ENCODE measurements at places on chromosomes 7 and 10. TPM values are rescaled to one million over a fixed set of nuclear protein-coding genes. Genes with fewer than 3 reads are reported as not detected.

OR2A2 gene
- total RNA-seq: not detected

HTR5A gene
- 0.16 TPM for total RNA-seq

CCDC3 gene
- 4.2 TPM for total RNA-seq

SPDYE8 gene
- not detected for total RNA-seq

CARD11 gene
- total RNA-seq: 10.8 TPM

- H3K27ac ChIP-seq: no peak overlapping the region
- DNase-seq: no peak
- no peaks in the 10 kb centered on the region for H3K4me1 ChIP-seq
- no peak overlapping the region for H3K4me3 ChIP-seq
Observed at GRCh38 chr10:74093530-74094164, 57.0 kb downstream of the AP3M1 start.

- H3K27me3 ChIP-seq: no peaks in the 10 kb centered on the region
- no peak overlapping the region for H3K4me3 ChIP-seq
- H3K36me3 ChIP-seq: peaks cover 32% of the 10 kb centered on the region
- no peak for DNase-seq
- H3K27ac ChIP-seq: no peak overlapping the region
- no peaks in the 10 kb centered on the region for H3K4me1 ChIP-seq
Observed at GRCh38 chr7:87369216-87369615, 23.8 kb downstream of the CROT start.

DNA sequence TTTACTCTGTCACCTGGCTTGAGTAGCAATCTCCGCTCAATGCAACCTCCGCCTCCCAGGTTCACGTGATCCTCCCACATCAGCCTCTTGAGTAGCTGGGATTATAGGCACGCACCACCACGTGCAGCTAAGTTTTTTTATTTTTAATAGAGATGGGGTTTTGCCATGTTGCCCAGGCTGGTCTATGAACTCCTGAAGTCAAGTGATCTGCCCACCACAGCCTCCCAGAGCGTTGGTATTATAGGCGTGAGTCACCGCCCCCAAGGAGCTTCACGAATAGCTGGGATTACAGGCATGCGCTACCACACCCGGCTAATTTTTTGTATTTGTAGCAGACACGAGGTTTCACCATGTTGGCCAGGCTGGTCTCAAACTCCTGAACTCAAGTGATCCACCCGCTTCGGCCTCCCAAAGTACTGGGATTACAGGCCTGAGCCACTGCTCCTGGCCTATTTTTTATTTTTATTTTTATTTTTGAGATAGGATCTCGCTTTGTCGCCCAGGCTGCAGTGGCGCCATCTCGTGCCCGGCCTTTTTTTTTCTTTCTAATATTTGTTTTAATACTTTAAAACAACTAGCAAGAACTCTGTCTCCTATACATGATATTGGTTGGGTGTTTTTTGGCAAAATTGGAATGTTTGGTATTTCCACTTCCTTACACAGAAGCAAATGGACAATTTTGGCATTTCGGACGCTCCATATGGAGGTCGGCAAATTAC, 1.1 kb downstream of the EFCAB10 start:
- no peak overlapping the region for H3K27ac ChIP-seq
- no peaks in the 10 kb centered on the region for H3K36me3 ChIP-seq
- no peaks in the 10 kb centered on the region for H3K27me3 ChIP-seq

- no peak overlapping the region for H3K4me3 ChIP-seq
- H3K36me3 ChIP-seq: peaks cover 30% of the 10 kb centered on the region
- peaks cover 3% of the 10 kb centered on the region for H3K4me1 ChIP-seq
- no peak overlapping the region for H3K27ac ChIP-seq
- no peak for DNase-seq
- no peaks in the 10 kb centered on the region for H3K27me3 ChIP-seq
Observed at GRCh38 chr10:74973741-74974392, 137.6 kb upstream of the SAMD8 start.

- no peak overlapping the region for H3K4me3 ChIP-seq
- no peaks in the 10 kb centered on the region for H3K27me3 ChIP-seq
Observed at GRCh38 chr7:155842496-155843265, 30.4 kb upstream of the SHH start.

- no peak for DNase-seq
- H3K36me3 ChIP-seq: no peaks in the 10 kb centered on the region
- H3K27ac ChIP-seq: no peak overlapping the region
- peaks cover 3% of the 10 kb centered on the region for H3K4me1 ChIP-seq
- H3K27me3 ChIP-seq: no peaks in the 10 kb centered on the region
Observed at GRCh38 chr10:122116331-122116730, 127.4 kb downstream of the TACC2 start.

DNA sequence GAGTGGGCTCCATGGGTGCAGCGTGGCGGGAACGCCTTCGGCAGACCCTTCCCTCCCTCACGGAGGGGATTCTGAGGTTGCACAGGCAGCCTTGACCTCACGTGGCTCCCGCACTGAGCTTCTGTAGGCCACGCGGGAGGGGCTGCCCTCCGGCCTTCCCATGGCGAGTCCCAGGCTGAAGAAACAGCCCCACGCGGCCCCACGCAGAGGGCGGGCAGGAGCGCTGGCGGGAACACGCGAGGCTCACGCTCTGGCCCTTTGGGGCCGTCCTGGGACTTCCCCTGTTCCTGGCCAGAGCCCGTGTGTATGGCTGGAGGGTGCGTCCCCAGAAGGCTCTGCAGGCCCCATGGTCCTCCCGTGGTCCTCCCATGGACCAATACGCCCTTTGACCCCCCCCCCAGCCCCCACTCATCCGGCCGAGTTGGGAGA, 21.7 kb upstream of the NKX6-2 start:
- no peak overlapping the region for H3K4me3 ChIP-seq
- no peaks in the 10 kb centered on the region for H3K36me3 ChIP-seq
- no peak overlapping the region for H3K27ac ChIP-seq
- H3K27me3 ChIP-seq: no peaks in the 10 kb centered on the region
- no peaks in the 10 kb centered on the region for H3K4me1 ChIP-seq
- no peak for DNase-seq

DNA sequence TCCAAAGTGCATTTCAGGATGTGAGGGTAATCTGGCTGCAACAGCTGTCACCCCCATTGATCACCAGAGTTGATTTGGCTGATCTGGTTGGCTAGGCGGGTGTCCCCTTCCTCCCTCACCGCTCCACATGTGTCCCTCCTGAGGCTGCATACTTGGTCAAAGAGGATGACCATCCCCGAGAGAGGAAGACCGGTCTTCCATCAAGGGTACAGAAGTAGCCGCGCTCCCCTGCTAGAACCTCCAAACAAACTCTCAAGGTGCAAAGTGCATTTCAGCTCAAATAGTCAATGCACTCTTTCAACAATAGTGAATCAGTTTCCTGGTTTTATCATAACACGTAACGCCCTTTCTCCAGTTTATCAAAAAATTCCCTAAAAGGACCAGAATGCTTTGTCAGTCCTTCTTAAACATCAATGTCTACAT, 44.6 kb downstream of the CARD11 start:
- no peak overlapping the region for H3K27ac ChIP-seq
- H3K27me3 ChIP-seq: no peaks in the 10 kb centered on the region
- H3K4me1 ChIP-seq: no peaks in the 10 kb centered on the region
- no peak for DNase-seq

DNA sequence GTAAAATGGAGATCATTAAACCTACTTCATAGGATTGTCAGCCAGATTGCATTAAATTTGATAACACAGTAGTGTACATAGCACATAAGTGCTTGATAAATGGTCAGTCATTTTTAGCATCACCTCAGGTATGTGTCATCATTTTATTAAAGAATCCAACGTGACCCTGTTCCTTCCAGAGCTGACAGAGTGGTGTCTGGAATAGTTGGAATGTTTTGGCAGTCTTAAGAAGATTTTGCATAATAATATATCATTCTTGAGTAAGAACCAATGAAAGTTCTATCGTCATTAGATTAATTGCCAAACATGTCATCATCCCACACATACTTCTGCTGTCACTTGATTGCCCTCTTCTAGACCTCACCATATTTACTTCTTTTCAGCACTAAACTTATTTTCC, 451.4 kb upstream of the POM121L12 start:
- H3K27ac ChIP-seq: no peak overlapping the region
- no peaks in the 10 kb centered on the region for H3K36me3 ChIP-seq
- DNase-seq: no peak
- no peak overlapping the region for H3K4me3 ChIP-seq
